Activated CD8-positive, alpha-beta T cell treated with anti-CD3 and anti-CD28 coated beads for 36 hours (primary cell): ENCODE measurements at places on chromosomes 7 and 10.

DNA sequence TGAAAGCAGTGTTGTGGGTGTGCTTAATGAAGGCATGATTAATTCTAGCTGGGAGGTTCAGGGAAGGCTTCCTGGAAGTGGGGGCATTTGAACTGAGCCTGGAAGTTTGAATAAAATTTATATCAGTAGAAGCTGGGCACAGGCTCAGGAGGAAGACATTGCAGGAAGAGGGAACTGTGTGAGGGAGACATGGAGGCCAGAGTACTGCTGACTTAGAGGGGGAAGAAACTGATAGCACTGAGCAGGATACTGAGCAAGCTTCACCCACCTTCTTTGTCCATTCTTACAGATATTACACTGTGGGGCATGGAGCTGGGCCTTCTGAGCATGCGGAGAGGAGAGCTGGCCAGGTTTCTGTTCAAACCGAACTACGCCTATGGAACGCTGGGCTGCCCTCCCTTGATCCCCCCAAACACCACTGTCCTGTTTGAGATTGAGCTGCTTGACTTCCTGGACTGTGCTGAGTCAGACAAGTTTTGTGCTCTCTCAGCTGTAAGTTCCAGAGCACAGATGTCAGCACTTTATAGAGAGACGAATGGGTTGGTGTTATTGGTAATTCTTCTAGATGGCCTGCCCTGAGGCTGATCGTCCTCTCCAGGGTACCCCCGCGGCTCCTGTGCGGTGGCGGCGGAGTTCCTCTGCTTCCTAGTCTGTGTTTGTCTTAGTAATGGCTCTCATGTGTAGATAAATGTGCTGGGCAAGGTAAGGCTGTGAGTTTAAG, 2.1 kb downstream of the FKBP6 start:
- no peak for DNase-seq

DNA sequence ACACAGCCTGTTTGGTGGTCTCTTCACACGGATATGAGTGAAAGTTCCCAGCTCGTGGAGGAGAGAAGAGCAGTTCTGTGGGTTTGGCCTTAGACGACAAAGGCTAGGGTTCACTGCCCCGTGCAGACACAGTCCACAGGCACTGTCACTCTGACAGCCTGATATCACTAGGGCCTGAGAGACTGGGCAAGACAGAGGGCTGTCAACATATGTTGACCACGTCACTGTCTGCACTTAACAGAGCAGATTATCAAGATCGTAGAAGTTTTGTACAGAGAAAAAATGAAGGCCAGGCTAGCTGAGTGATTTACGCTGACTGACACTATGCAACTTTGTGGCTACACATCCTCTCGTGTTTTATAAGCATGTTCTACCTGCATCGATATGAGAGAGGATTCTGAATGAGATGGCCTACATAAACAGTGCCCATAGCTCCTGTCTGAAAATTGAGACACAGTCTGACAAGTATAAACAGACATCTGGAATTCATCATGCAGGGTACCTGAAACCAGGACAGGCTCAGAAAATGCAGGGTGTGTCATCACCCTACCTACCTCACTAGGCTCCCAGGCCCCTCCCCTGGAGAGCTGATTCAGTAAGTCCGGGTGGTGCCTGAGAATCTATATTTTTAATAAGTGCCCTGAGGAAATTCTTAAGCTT, 120.0 kb downstream of the SGMS1 start:
- DNase-seq: peak; percentile 37

- DNase-seq: no peak
These were observed 67.7 kb downstream of the ELAPOR2 start for GRCh38 chr7:86991771-86992191.

GRCh38 chr7:158486919-158487318, 100.7 kb downstream of the PTPRN2 start:
- no peak for DNase-seq

DNA sequence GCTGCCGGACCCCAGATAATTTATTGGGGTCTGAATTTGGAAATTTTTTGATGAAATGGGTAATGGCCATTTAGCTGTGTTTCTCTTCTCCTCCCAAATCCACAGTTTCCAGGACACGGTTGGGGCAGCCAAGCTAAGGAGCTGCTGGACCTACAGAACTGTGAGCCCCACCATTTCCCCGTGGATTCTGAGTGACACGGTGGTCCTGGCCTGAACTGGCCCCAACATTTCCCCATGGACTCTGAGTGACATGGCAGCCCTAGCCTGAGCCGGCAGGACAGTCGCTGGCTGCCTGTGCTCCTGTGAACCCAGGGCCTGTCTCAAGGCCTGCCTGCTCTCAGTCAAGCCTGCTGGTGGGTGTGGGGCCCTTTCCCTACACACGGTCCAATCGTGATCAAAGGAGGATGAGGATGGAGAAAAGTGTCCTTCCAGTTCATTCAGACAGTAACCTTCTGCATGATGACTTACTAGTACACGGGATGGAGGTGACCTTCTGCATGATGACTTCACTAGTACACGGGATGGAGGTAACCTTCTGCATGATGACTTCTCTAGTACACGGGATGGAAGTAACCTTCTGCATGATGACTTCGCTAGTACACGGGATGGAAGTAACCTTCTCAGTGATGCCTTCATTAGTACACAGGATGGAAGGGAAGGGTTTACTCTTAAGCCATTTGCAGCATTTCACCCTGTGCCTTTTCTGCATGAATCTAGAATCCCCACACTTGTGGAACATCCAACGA, 359.9 kb downstream of the GLRX3 start:
- DNase-seq: no peak

- DNase-seq: no peak
These were observed 72.7 kb upstream of the PRKG1 start for GRCh38 chr10:51001587-51001986.

GRCh38 chr7:112708236-112708635, 82.0 kb downstream of the TMEM168 start:
- no peak for DNase-seq
